Suppressor macrophage (primary cell): ENCODE measurements at places on chromosomes 12 and 14.
A peak's percentile ranks its signal among the peaks of the same experiment; 100 is the strongest.

DNA sequence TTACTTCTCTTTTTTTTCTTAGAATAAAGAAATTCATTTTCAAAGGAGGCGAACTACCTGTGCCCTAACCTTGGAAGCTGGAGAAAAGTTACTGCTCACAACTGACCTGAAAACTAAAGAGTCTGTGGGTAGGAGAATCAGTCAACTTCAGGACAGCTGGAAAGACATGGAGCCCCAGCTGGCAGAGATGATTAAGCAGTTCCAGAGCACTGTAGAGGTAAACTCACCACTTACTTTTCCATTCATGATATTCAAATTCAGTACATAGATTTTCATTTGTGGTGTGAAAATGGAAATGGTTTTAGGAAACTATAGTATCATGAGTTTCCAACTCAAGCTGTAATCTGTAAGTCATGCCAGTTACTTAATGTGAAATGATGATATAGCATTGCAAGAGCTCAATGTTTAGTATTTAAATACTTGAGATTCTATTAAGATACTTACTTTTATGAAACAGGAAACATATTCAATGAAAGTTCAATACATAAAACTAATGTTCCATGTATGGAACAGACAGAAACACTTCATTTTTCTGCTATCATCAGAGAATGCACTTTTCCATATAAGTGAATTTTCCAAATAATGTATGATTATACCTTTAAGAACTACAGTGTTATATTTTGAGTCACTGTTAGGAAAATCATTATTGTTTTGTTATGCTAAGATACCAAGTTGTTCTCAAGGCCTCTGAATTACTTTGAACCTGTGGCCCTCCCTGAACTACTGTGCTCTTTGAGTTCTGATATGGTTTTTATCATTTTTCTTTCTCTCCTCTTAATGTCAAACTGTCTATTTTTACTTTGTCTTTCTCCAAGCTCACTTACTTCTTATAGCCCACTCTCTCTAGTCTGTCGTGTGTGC is 119.0 kb downstream of the ESR2 start:
- DNase-seq: no peak

GRCh38 chr14:104106471-104106991 is 21.0 kb downstream of the ASPG start:
- no peak for DNase-seq

- DNase-seq: no peak
These were observed 261.7 kb downstream of the LRFN5 start for GRCh38 chr14:41868396-41868795.

DNA sequence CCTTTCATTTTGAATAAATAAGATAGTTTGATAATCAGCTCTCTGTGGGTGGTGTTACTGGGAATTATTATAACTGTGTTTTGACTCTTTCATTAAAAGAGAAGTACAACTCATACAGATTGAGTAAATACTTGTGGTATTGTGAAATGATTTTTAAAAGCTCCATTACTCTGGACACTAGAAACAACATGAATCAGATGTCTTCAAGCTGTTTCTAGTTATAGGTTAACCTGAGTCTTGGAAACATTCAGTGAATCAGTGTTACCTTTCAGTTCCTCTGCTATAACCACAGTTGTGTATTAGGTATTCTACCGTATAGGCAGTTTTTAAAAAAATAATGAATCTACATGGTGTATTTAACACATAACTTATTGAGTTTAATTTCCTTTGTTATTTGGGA is 128.4 kb upstream of the SSTR1 start:
- peak; percentile 22 for DNase-seq

DNA sequence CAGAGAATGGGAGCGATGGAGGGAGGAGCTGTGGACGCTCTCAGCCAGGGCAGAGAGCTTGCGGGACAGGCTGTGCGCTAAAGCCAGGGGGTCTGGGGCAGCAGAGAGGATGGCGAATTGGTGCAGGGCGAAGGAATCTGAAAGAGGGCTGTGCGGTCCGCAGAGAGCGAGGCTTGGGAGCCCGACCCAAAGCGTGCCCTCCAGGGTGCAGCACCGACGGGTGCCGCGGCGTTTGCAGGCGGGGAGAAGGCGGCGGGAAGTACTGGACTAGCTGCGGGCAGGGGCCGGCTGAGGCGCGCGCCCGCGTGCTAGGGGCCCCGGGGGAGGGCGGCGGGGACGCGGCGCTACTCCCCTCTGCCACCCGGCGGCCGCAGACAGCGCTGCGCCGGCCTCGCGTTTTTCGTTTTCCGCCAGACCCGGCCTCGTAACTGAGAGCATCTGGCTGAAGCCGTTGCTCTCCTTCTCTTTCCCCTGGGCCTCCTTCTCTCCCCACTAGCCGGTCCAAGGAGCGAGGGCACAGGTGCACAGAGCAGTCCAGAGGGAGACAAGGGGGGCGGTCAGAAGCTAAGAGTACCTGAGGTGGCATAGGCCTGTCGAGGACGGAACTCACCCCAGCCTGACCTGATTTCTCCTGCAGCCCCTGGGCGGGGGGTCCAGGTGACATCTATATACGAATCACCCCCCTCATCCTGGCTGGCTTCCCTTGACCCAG is 24.9 kb downstream of the SLC6A12 start:
- DNase-seq: peak; percentile 79

GRCh38 chr12:28537474-28537873 is 347.2 kb downstream of the CCDC91 start:
- no peak for DNase-seq
